ENCODE measurements at places on chromosomes 7 and 10.

DNA sequence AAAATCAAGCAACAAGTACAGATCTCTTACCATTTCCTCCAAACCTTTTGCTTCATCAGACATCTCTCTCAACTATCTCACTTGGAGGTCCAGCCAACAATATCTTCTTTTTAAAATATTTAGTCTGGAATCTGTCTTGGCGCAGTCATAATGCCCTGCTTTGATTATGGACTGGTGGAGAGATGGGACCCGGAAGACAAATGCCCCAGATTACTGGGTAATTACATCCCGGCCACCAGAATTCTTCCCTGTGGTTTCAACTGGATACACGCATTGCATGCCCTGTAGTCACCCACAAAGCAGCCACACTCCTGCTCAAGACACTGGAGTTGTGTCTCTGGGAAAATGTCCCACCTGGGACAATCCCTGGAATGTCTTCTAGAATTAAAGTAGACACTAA, 65.5 kb downstream of the BPGM start:
- DNase-seq = no peak

- no peak for DNase-seq
Measured at GRCh38 chr10:91206837-91207474, 13.5 kb upstream of the PCGF5 start.

DNA sequence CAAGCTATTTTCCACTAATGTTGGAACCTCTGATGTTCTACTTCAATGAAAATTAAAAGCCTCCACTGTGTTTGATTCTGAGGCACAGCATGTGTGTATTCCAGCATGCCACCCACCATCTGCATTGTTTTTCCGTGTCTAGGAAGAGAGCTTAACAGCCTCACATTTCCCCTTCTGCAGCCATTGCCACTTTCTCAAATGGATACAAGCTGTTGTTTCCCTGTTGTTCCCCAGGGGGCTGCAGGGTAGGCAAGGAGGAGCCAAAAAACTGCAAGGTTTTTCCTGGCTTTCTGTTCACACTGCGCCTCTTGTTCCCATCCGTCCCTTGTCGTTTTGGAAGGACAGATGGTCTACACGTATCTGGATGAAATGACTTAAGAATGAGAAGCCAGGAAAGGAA, 72.3 kb upstream of the DNAJB12 start:
- DNase-seq = no peak

GRCh38 chr10:86234541-86235270, 131.9 kb downstream of the GRID1 start:
- no peak for DNase-seq

DNA sequence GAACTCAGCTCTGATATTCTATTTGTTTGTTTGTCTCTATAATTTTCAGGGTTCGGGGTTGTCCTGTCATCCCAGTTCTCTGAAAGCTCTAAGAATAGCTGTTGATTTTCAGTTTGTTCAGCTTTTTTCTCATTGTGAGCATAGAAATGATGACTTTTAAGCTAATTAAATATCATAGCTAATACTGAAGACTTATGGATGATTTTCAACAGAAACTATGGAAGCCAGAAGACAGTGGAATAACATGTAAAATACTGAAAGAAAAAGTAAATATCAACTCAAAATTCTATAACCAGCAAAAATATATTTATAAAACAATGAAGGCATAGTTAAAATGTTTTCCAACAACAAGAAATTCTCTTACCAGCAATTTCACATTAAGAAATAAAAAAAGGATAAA, 96.4 kb upstream of the ETV1 start:
- DNase-seq = no peak

DNA sequence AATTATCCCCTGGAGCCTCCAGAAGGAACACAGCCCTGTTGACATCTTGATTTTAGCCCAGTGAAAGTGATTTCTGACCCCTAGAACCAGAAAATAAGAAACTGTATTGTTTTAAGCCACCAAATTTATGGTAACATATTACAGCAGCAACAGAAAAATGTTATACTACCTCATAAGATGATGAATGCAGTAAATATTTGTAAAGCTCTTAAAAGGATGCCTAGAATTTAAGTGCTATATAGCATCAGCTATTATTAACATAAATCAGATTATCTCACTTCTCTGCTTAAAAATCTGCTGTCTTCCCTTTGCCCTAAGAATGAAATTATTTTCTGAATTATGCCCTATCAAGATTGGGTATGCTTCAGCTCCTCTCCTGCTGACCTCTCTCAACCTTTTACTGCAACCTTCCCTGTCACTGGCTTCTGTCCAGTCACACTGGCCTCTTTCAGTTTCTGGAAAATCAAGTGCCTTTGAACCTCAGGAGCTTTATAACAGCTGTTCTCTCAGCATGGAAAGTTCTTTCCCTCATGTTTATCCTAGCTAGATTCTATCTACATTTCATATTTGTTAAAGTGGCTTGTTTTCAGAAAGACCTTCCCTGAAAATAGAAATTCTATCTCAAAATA, 78.9 kb downstream of the GPR37 start:
- DNase-seq = no peak

DNA sequence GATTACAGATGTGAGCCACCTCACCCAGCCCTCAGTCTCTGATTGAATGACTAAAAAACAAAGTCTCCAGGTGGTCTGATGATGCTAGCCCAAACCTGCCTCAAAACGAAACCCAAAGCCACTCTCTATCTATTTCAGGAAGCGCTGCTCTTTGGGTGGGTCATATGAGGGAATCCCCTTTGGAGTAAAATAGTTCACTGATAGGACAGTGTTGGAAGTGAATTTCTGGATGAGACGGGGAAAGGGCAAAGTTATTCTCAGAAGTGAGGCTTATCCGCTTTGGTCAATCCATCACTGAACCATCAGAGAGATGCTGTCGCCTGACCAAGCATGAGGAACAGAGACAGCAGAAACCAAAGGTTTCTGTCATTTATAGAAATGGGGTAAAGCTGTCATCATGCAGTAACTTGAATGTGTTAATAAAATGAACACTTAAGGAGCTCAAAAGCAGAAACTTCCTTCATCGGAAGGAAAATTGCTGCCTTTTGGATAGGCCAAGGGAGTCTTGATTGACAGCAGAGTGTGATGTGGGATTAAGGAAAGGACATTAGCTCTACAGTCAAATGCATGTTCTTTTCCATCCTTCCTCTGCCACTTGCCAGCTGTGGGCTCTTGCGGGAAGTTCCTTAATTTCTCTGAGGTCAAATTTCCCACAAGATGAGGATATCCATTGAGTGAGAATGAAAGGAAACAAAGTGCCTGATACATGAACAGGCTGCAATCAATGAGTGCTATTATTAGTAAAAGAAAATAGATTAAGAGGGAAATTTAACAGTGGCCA, 64.9 kb upstream of the C1QL3 start:
- no peak for DNase-seq

DNA sequence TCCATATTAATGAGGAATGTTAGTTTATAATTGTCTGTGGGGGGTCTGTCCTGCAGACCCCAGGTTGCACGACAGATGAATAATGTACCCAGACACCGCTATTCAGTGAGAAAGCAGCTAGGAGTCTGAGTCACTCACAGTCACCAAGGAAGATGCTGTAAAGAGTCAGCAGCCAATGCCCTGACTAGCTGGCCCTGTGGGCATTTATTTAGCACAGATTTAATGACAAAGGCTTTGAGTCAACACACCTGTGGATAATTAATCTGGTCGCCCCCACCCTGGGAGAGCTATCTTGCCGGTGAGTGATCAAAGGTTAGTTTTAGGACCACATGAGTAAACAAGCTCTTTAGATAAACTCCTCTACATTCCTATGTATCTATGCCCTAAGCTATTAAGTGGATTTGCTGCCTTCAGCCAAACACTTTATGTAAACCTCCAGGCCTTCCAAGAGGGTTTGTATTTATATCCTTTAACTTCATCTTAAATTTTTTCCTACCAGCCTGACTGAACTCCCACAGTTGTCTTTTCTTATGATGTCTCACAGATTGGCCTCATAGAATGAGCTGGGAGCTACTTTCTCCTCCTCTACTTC, 180.0 kb upstream of the ADCY1 start:
- DNase-seq = no peak

DNA sequence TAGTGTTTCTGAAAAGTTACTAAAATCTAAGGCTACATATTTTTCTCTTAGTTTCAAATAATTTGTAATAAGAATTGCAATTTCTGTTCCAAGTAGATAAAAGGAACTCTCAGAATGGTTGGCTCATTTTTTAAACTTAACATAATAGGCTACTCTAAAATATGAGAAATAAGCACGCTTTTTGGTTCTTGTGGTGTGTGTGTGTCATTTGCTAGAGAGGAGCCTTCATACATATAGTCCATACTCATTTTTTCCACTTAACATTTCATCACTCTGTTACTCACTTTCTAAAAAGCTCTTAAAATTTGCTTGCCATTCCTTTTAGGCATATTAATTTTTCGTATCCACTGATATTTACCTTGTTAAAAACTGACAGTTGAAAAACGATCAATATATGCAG, 74.0 kb upstream of the VWDE start:
- DNase-seq = no peak

GRCh38 chr10:129090618-129091366, 376.2 kb upstream of the MGMT start:
- DNase-seq = no peak

DNA sequence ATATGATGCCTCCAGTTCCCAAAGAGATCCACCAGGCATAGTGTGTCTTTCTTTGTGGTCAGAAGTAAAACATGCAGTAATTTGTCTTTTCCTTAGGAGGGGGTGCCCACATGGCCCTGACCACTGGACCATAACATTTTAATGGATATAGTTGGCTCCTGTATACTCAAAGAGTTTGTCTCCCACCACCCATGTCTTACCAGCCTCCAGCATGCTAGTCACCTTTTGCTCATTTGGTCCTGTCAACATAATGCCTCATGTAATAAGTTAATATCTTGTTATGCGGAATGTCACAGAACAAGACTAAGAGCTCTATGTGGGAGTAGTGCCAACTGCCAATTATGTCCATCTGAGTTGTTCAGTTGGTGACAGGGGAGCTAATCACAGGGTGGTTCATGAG, 83.4 kb upstream of the IFRD1 start:
- no peak for DNase-seq

Measured in stimulated activated CD8-positive, alpha-beta memory T cell treated with anti-CD3 and anti-CD28 coated beads, Interleukin-2, amount 100 ng/mL, for 1 hour (primary cell).